ENCODE measurements at places on chromosomes 6 and 20.
A peak's percentile ranks its signal among the peaks of the same experiment; 100 is the strongest.

DNA sequence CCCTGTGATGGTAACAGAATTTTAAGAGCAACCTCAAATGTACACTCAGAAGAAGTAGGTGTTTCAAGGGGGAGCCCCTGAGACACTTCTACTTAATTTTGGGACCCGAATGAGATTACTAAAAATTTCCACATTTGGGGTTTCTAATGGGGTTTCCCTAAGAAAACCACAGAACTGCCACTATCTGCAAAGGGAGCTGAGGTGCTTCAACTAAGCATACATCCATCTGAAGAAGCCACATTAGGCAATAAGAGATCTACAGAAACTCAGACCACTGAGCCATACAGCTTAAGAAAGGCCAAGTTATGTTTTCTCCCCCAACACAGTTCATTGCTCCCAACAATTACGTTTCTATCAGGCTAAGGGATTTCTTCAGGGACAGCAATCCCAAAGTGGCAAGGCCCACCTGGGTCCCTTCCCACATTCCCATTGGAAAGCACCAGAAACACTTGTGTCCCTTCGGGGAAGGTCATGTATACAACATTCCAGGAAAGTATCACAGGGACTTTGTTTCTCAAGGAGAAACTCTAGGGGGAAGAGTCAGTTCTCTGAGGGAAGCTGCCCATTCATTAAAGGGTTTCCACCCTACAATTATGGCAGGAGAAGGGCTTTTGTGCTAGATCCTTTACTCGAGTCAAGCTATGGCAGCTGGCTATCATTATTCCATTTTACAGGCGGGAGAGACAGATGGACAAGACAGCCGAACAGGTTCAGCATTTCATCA lies 5.0 kb downstream of the BCL2L1 start:
- peaks cover 79% of the 10 kb centered on the region for H3K4me1 ChIP-seq
- peak overlapping the region; percentile 97 for H3K27ac ChIP-seq

DNA sequence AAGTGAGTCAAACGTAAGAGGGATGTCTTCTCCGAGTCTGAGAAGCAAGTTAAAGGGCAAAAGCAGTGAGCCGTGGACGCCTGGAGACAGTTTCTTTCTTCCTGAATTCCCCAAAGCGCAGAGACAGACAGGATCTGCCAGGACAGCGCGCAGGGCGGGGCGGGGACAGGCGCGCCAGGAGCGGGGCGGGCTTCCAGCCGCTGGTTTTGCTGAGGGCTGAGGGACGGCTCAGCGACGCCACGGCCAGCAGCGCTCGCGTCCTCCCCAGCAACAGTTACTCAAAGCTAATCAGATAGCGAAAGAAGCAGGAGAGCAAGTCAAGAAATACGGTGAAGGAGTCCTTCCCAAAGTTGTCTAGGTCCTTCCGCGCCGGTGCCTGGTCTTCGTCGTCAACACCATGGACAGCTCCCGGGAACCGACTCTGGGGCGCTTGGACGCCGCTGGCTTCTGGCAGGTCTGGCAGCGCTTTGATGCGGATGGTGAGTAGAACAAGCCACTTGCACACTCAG lies at the start of gene SCGN:
Gene SCGN, plus strand, starts transcription at position 209 of the 509 bp plus-strand sequence. Its CDS starts 189 bp downstream, at position 398.
- no peak for DNase-seq
- H3K4me1 ChIP-seq = no peaks in the 10 kb centered on the region
- H3K27ac ChIP-seq = no peak within 1 kb of the TSS
- H3K27me3 ChIP-seq = peaks cover 52% of the 10 kb centered on the region
- H3K4me3 ChIP-seq = no peak within 1 kb of the TSS

DNA sequence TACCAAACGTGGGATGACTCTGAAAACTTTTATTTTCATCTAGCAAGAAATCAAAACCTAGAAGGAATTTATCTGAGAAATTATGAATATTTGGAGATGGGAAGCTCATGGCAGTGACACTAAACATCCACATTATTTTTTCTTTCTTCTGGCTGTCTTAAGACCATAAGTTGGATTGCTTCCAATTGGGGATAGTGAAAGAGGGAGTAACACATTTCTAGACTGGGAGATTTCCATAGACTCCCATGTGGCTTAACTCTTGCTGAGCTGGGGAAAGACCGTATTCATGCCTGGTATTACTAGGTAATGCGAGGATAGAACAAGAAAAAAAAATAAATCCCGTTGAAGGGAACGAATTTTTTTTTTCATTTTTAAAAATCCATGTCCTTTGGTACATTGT lies 120.0 kb downstream of the UTRN start:
- peaks cover 31% of the 10 kb centered on the region for H3K4me1 ChIP-seq
- H3K27me3 ChIP-seq = no peaks in the 10 kb centered on the region
- H3K36me3 ChIP-seq = no peaks in the 10 kb centered on the region
- H3K27ac ChIP-seq = peak overlapping the region; percentile 37

DNA sequence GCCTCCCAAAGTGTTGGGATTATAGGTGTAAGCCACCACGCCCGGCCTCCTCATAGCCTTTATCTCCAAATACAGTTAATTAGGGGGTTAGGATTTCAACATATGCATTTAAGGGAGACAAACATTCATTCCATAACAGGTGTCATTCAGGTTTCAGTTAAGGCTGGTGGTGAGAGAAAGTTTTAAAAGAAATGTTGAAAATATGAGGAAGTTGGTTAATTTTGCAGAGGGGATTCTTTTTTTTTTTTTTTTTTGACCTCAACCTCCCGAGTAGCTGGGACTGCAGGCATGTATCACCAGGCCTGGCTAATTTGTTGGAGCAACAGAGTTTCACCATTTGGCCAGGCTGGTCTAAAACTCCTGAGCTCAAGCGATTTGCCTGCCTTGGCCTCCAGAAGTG lies 12.5 kb upstream of the EBF4 start:
- peaks cover 2% of the 10 kb centered on the region for H3K36me3 ChIP-seq
- peaks cover 41% of the 10 kb centered on the region for H3K27me3 ChIP-seq
- H3K4me1 ChIP-seq = no peaks in the 10 kb centered on the region

DNA sequence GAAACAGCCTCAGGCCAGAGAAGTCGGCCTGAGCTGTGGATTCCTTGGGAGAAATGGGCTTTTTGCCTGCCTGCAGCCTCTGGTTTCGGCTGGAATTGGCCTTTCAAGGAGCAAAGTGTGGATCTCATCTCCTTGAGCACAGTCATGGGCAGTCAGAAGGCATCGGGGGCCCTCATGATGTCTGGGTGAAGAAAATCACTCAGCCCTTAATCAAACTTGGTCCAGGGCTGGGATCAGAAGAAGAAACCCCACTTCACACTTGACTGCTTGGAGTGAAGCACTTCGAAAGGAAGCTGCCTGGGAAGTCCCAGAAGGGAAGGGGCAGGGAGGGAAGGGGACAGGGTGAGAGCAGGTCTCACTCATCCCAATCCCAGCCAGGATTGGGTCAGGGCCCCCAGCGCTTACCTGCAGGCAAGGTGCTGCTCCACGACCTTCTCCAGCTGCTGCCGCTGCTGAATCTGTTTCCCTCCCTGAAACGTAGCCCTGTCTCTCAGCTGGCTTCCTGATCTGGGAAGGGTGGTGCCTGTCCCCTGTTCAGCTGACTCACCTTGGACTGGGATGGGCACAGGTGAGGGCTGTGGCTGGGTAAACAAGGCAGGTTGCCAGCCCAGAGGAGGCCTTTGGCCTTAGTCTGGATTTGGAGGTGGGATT lies at the start of gene SDCBP2:
Gene SDCBP2, minus strand, starts transcription at position 460 of the 651 bp plus-strand sequence. CDS start 8,723 bp downstream, outside the sequence.
- H3K36me3 ChIP-seq = peaks cover 2% of the 10 kb centered on the region
- H3K4me1 ChIP-seq = peaks cover 33% of the 10 kb centered on the region
- no peak for DNase-seq
- no peak within 1 kb of the TSS for H3K27ac ChIP-seq

Measured in T-helper 17 cell (primary cell).